ENCODE measurements at places on chromosomes 16 and 17. TPM values are rescaled to one million over a fixed set of nuclear protein-coding genes. Genes with fewer than 3 reads are reported as not detected.

Gene TP53TG3C
- total RNA-seq = not detected

Gene PPY
- not detected for total RNA-seq

Gene PRCD
- total RNA-seq = 34.4 TPM

Gene CDH5
- total RNA-seq = not detected

Gene TNS4
- not detected for total RNA-seq

Gene APOBR
- total RNA-seq = 2.6 TPM

Gene TEX19
- total RNA-seq = not detected

Gene UTS2R
- not detected for total RNA-seq

Gene NETO2
- 4.1 TPM for total RNA-seq
